ENCODE measurements at places on chromosomes 2 and 18.

- no peak for DNase-seq
Measured at GRCh38 chr2:81324046-81324445, 1019.5 kb upstream of the LRRTM1 start.

DNA sequence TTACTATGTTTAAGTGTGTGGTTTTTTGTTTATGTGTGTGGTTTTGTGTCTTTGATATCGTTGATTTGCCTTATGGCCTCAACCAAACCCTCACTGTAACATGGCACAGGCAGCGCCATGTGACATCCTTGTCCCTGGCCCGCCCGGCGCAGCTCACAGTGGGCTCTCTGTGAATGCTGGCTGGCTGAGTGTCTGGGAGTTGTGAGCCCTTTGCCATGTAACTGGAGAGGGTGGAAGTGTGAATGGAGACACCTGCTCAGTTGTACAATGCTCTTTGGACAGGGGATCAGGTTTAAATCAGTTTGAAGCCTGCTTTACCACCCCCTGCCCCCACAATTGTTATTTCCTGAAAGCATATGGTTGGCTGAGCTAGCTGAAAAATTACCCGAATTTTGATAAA is 41.8 kb downstream of the TCF7L1 start:
- DNase-seq = no peak

GRCh38 chr18:8656232-8656631 is 47.0 kb downstream of the RAB12 start:
- DNase-seq = no peak

DNA sequence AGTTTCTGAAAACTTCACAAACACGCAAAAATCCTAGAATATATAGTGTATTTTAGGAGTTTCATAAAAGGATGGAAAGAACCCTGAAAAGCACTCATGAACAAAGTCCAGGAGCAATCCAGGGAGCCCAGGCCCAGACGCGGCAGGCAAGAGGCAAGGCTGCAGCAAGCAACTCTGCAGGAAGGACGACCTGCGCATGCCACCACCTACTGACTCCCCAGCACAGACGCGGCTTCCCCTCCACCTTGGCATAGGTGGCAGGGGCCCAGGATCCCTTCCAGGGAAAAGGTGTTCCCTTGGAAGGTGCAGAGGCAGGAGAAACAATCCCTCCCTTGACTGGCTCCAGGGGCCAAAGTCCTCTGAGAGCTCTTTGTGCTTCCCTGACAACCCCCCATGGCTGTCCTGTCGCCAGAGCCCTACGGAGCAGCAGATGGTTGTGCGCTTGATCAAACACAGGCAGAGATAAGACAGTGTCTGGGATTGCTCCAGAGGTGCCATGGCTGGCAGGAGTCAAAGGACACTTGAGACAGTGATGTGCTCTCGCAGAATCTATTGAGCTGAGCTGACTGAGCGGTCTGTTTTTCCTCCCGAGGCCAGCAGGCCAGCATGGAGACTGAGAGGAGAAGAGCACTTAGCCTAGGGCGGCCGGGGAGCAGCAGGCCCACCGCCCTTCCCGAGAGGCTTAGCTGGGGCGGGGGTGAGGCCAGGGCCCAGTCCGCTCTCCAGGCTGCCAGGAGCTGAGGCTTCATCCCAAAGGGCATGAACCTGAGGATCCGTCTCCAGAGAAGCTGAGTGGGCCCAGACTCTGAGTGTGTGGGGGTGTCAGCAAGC is 10.8 kb upstream of the AMER3 start:
- no peak for DNase-seq

- no peak for DNase-seq
Measured at GRCh38 chr18:76588601-76589226, 93.7 kb upstream of the ZNF516 start.

- no peak for DNase-seq
Measured at GRCh38 chr2:210503725-210504191, 27.2 kb upstream of the LANCL1 start.

DNA sequence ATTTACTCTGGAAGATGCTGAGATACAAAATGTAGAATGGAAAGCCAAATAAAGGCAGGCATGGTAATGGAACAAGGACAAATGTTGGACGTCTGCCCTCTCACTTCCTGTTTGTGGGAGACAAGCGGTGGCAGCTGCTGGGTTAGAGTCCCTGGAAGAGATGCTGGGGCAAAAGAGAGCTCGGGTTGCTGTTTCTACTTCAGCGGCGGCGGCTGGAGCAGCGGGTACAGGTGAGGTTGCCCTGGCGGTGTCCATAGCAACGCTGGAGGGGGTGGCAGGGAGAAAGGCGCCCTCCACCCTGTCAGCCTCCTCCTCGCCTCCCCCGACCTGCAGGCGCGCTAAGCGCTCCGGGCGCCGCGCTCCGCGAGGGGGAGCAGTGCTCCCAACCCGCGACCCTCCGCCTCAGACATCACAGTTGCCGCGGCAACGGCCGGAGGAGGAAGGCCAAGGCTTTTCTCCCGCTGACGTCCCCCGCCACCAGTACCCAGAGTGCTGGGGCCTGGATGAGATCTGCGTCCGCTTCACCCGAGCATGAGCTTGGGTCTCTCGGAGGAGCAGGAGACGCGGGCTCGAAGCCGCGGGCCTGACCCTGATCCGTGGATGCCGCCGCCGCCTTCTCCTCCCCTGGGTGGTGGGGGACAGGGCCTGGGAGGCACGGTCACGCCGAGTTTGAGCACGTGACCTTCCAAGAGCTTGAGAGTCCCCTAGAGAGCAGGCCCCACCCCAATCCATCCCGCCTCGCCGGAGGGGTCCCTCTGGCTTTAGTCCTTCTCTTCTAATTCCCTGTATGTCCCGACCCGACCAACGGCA is 65.6 kb downstream of the NOL4 start:
- no peak for DNase-seq

GRCh38 chr2:71066856-71067255 is 1.6 kb upstream of the NAGK start:
- no peak for DNase-seq

DNA sequence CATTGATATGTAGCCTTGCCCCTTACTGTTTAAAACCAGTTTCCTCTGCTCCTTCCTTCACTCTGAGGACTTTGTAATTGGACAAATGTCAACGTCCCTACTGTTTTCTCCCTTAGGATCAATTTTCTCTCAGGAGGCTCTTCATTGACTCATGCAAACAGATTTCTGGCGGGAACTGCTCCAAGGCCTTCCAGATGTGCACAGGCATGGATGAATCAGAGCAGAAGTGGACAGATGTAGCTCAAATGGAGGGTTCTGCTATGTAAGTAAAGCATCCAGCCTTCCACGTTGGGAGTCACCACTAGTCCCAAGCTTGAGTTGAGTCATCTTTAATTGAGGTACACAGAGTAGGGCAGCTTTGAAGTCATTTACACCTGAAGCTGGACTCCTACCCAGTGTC is 34.1 kb upstream of the ZDBF2 start:
- DNase-seq = no peak

DNA sequence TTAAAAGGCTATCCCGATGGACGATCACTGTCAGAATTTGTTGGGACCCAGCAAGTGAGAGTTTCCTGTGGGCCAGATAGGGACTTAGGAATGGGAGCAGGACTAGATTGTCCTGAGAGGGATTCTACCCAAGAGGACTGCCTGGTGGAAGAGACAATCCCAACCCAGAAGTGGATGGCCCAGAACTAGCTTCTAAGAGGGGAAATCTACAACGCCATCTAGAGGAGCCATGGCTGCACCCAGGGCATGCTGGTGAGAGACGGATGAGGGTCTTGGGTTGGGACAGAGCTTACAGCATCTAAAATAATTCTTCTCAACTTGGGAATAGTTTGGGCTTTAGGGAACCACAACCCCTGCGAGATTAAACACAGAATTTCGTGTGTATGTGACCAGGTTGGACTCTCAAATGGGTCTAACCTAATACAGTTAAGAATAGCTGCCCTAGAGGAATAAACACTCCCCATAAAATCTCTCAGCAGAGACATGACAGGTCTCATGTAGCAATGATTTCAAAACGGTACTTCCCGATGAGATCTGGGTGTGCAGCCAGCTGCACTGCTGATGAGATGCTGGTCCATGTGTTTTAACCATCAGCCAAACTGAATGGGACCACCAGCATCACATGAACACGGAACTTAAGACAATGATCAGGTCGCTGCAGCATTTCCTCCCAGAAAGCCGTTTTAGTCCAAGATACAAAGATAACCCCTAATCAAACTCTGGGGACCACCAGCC is 50.8 kb downstream of the CCBE1 start:
- no peak for DNase-seq

DNA sequence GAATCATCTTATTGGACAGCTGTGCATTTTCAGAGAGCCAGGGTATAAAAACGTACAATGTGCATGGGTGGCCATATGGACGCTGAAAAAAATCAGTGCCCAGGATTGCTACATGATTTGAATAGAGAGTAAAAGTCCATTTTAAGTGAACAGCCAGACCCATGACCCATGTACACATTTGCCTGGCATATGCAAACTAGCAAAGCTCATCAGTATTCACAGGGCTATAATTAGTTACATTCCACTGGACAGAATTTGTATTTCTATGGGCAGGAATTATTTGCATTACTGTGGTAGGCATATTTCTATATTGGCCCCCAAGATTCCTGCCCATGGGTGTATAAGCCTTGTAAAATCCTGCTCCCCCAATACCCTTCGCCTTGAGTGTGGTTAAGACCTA is 78.8 kb downstream of the PTH2R start:
- DNase-seq = no peak

GRCh38 chr2:78979380-78980151 is 45.9 kb upstream of the REG3G start:
- DNase-seq = no peak

- no peak for DNase-seq
Measured at GRCh38 chr18:51531501-51531900, 334.0 kb upstream of the MEX3C start.

- no peak for DNase-seq
Measured at GRCh38 chr2:88693911-88694414, 2.5 kb downstream of the RPIA start.

DNA sequence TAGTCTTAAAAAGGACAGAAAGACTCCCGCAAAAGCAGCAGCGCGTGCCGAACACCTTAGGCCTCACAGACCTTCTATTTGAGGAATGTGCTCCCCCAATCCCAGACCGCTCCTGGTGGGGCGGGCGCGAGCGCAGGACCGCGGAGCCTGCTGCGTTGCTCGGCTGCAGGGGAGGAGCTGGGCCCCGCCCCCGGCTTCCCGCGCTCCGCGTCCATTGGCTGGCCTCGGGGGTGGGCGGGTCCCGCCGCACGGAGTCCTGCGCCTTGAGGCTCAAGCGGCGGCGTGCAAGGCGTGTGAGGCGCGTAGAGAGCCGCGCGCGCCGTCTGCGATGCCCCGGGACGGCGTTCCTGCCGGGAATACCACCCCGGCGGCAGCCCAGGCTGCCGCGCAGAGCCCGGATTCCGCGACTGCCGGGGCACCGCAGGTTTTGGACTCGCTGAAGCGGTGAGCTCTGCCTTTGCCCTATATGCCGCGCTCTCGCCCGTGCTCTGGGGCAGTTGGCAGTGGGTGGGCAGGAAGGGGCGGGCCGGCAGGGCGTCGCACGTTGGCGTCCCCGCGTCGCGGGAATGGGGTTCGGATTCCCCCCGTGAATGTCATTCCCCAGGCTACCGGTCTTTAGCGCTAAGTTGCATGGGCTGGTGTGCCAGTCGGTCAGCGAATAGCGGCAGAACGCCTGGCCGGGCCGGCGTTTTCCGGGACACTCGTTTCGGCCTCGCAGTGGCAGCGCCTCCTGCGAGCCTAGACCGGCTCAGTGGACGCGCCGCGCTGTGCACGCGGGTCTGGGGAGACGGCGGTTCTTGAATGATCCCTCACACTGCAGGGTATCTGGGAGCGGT is 49.6 kb upstream of the PAIP2B start:
- DNase-seq = peak; percentile 32

DNA sequence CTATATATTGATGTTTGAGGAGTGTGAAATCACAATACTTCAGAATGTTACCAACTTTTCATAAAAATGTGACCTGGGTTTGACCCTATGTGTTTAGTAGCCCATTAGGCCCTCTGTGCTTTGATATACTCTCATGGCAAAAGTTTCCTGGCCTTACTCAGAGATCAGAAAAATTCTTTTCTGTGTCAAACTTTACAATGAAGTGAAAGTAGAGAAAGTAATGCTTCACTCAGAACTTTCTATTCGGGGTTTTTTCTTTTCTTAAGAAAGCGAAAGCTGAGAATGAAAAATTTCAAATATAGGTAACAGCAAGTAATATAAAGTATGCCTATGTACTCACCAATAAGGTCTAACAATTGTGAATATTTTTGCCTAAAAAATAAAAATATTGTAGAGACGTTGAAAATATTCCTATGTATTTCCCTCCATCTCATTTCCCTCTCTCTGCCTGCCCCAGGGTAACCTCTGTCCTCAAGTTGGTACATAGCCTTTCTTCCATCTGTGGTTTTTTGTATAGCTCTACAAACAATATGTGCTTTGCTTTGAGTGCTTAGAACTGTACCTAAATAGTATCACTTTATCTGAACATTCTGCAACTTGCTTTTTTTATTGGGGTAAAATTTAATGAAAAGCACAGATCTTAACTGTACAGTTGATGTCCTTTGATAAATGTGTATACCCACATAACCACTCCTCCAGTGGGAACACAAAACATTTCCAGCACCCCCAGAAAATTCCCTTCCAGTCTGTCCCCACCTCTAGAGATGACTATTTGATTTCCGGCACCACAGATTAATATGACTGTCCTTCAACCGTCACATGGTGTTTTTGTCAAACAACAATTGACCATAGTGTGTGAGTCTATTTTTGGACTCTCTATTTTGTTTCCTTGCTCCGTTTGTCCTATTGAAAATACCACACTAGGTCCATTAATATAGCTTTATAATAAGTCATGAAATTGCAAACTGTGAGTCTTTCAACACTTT is 10.3 kb upstream of the ACKR3 start:
- no peak for DNase-seq

DNA sequence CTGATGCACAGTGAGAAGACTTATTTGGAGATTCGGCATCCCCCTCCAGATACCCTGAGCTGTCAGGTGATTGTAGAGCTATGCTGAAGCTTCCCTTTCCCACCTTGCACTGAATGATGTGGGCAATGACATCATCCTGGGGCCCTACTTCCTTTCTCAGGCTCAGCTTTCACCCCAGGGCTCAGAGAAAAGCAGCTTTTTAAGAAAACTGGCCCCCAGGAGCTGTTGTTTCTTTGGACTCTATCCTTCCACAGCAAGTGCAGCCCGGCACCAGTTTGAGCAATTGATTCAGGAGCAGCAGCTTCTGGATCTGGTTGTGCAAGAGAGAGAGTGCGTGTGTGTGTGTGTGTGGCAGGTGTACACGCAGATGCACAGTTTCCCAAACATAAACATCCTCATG is 251.3 kb downstream of the ANAPC1 start:
- DNase-seq = no peak

DNA sequence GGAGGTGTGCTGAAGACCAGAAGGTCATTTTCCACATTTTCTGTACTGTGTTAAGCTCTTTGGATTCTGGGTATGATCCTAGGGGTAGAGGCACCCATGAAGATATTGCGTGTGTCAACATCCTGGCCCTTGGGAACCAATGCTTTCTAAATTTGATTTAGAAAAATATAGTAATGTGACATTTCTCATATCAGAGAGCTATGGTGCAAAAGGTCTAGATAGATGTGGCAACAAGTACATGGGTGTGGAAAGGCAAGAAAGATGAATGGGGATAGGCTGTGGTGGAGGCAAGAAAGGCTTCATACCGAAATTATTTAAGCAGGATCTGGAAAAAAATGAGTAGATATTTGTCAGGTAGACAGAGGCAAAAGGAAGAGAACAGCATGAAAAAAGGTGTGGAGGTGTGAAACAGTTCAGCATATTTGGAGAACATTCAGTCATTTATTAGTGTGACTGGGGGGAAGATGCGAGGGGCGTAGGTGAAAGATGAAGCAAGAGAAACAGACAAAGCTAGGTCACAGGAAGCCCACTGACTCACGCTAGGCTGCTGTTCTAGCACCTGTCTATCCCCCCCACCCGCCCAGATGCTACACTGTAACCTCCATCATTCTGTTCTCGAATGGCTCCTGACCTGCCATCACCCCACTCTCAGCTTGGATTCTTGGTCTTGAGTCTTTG is 11.7 kb downstream of the DOK1 start:
- DNase-seq = no peak
